ENCODE measurements at places on chromosomes 12 and 14.

DNA sequence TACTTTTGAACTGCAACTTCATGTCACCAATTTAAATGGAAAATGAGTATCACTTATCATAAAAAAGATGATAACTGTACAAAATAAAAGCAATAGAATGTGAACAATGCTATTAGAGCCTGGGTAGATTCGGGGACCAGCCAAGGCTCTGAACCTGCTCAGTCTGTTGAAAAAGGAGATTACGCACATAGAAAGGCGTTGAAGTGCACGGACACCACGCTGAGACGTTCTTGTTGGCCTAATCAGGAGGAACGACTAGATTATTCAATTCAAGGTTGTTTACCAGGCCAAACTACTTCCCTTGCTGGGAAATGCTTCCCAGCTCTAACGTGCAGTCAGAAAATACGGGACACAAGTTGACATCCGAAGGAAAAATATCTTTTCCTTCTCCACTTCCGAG, 23.5 kb upstream of the BDKRB1 start:
- DNase-seq, result no peak

- no peak for DNase-seq
Measured at GRCh38 chr12:92290350-92290695, 144.7 kb upstream of the BTG1 start.

- DNase-seq, result no peak
Measured at GRCh38 chr14:22882529-22883172, 371 bp upstream of the REM2 start.

- DNase-seq, result no peak
Measured at GRCh38 chr12:1305063-1305434, 289.3 kb downstream of the FBXL14 start.

GRCh38 chr12:1297639-1298175, 296.7 kb downstream of the FBXL14 start:
- DNase-seq, result no peak

- no peak for DNase-seq
Measured at GRCh38 chr12:85283560-85283959, 3.5 kb downstream of the ALX1 start.

DNA sequence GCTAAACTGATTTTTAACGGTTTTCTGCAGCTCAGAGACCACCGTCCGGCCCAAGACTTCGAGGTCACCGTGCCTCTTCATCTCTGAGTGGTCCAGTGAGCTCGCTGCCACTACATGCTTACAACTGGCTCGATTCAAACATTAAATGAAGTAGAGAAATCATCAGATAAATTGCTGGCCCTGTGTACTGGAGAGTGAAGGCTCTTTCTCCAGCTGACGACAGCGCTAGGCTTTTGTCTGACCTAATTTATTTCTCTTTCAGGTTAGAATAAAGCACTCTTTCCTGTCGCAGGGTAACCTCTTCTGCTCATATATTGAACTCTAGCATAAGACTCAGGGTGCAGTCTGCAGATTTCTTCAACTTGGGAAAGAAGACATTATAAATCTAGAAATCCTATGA, 6.4 kb downstream of the BCL11B start:
- no peak for DNase-seq

DNA sequence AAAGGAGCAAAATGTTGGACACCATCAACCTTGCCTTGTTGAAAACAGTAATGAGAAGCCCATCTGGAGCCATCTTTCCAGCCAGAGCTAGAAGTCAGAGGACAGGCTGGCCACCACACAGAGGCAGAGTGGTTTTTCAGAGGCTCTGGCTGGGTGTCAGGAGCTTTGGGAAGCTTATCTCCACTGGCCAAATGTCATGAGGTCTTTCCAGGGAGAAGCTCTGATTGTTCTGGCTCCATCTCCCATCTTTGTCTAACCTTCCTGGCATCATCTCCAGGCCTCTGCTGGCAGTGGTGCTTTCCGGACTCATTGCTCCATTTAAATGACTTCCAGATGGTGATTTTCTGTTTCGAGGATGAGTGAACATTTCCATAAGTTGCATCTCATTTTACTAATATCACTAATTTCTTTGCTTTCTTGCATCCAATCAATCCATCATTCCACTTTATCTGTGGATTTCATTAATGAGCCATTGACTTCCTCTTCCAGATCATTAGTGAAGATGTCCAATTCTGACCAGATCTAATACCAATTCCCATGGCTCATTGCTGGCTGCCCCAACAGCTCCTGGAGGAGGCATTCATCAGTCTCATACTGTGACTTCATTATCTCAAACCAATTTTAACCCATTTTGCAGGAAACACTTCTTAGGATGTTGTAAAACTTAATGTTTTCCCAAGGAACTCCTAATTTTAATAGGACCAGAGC, 35.3 kb upstream of the TMTC1 start:
- no peak for DNase-seq

- no peak for DNase-seq
Measured at GRCh38 chr12:105030820-105031807, 45.0 kb downstream of the NOPCHAP1 start.

DNA sequence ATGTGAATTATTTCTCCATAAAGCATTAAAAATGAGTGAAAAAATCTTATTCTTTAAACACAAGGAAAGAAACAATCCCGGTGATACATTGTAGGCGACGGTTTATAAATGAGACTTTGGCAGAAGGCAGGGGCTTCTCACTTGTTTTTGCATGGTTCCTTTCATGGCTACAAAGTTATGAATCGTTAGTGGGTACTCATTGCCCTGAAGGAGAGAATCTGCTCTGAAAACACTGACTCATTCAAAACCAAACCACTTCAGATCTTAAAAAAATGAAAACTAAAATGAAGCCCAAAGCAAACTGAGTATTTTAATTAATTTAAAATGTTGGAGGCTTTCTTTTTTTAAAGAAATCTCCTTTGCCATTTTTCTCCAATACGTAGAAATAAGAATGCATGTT, 41.4 kb upstream of the AMIGO2 start:
- no peak for DNase-seq

DNA sequence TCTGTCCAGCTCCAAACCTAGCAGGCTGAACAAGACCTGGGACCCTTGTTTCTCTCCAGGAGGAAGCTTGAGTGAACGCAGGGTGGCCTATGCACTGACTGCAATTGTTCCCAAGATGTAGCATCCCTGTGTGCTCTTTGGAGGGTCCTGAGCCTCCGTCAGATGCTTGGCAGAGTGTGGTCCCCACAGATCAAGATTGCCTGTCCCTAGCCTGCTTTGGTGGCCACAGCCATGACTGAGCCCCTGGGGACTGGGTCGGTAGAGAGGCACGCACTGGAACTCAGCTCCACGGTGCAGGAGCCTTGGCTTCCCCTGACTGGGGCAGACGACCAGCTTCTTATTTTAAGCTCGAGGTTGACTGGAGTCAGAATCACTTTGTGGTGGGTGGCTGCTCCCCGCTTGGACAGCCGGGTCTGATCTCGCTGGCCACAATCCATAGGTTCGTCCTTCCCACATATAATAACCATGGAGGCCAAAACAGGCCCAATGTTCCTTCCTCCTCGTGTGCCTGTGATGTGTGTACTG, 97.8 kb downstream of the LGMN start:
- DNase-seq, result no peak

GRCh38 chr12:12735301-12735700, 18.1 kb downstream of the CDKN1B start:
- no peak for DNase-seq

DNA sequence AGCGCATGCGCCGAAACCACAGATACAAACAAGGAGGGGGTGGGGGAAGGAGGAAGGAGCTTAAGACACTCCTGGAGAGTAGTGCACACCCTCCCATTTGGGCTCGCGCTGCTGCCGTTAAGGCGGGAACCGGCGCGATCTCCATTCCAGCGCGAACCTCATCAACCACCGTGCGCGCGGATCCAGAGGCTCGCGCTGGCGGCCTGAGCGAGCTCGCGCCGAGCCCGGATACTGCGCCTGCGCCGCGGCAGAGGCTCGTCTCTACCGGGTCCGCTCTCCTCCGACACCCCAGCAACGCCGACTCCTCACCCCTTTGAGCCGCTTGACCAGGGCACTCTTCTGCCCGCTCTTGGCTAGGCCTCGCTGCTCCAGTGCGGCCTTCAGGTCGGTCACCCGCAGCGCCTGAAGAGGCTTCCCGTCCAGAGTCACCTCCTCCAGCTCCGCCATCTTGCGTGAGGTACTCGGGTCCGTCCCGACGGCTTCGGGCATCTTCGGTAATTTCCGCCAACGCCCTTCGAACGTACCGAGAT, at the start of gene ACIN1:
Gene ACIN1 (minus strand): TSS at position 471 of the 530 bp plus-strand sequence. CDS start 24 bp downstream, at position 447.
- peak; percentile 79 for DNase-seq
